ENCODE measurements at places on chromosomes 13 and 19.
A peak's percentile ranks its signal among the peaks of the same experiment; 100 is the strongest.

- no peak for DNase-seq
Observed at GRCh38 chr13:67119481-67119894, 110.6 kb downstream of the PCDH9 start.

- DNase-seq: no peak
Observed at GRCh38 chr13:53694814-53695532, 666.4 kb downstream of the OLFM4 start.

DNA sequence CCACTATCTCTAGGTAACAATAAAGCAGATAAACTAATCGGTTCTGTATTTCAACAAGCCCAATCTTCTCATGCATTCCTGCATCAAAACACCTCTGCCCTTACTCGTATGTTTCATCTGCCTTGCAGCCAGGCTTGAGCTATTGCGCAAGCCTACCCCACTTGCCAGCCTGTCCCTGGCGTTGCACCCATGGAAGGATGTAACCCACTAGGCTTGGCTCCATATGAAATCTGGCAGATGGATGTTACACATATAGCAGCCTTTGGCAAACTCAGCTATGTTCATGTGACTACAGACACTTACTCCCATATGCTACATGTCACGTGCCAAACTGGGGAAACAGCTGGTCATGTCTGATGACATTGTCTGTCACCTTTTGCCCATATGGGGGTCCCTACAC, 11.9 kb upstream of the ZNF549 start:
- DNase-seq: no peak

DNA sequence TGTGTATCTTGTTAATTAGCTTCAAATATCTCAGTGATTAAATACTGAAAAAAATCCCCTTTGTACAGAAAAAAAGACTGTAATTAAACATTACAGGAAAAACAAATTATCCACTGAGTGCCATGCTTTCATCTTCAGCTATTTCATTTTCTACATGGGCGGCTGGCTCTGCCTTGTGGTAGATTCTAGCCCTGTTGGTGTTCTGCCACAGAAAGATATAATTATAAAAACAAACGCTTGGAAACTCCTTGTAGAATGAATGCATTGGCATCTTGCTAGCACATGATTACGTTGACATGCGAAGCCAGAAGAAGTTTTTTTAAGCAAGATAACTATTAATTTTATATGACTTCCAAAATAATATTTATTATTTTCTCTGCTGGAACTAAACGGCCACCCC, 496.8 kb downstream of the MYO16 start:
- DNase-seq: no peak

DNA sequence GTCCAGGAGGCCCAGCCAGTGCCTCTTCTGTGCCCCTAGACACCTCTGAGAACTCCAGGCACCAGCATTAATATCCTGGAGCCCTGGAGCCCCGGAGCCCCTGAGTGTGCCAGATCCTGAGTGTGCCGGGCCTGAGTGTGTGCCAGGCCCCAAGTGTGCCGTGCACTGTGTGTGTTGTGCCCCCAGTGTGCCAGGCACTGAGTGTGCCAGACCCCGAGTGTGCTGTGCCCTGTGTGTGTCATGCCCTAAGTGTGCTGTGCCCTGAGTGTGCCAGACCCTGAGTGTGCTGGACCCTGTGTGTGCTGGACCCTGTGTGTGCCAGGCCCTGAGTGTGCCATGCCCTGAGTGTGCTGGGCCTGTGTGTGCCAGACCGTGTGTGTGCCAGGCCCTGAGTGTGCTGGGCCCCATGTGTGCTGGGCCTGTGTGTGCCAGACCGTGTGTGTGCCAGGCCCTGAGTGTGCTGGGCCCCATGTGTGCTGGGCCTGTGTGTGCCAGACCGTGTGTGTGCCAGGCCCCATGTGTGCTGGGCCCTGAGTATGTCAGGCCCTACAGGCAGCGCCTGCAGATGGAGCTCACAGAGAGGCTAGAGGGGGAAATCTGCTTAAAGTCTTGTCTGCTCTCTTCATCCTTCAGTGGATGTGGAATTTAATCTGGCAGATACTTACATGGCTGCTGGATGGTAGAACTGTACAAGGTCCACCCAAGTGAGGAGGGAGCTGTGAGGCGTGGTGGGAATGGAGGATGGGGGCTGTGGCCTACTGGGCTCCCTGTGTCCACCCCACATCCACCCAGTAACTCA, 53.9 kb downstream of the C13orf46 start:
- DNase-seq: no peak

DNA sequence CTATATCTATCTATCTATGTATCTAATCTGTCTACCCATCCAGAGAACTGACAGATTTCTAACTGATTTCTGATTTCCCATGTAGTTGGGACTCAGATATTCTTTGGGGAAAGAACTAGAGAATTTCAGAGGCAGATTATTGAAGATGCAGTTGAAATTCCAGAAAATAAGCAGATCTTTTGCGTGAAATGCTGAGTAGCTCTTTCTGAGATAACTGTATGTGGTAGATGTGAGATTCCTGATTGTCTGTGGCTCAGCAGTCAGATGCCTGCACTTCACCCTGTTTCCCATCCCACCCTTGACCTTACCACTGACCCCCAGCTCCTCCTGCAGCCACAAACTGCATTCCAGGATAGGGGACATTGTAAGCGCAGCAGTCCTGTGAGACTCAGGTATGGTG, 61.5 kb downstream of the DGKH start:
- DNase-seq: no peak

DNA sequence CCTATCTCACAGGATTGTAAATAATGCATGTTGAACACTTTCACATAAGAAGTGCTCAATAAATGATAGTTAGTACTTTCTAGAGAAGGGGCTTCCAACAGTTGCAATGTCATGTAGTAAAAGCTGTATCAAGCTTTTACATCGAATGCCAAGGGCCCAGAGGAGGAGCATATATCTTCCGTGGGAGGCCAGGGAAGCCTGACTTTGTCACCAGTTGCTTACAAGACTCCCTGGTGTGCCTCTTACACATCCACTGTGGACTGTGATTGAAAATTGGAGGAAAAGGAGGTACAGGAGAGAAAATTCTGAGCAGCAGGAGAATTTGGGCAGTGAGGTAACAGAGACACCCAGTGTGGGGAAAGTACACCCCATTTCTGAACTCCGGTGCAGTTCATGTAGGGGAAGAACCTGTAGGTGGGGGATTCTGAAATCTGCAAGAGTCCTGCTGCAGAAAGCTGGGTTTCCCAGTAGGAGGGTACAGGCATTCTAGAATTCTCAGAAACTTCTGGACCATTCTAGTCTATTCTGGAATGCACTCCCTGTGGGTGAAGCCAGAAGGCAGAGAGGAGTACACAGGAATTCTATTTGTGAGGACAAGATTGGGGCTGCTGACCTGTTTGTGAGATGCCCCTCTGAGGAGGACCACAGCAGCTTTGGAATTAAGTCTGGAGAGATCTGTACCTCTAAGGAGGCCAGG, 54.0 kb downstream of the ALOX5AP start:
- DNase-seq: no peak

GRCh38 chr19:10624585-10624984, 768 bp upstream of the SLC44A2 start:
- no peak for DNase-seq

GRCh38 chr13:67462098-67462497, 232.0 kb upstream of the PCDH9 start:
- DNase-seq: no peak

DNA sequence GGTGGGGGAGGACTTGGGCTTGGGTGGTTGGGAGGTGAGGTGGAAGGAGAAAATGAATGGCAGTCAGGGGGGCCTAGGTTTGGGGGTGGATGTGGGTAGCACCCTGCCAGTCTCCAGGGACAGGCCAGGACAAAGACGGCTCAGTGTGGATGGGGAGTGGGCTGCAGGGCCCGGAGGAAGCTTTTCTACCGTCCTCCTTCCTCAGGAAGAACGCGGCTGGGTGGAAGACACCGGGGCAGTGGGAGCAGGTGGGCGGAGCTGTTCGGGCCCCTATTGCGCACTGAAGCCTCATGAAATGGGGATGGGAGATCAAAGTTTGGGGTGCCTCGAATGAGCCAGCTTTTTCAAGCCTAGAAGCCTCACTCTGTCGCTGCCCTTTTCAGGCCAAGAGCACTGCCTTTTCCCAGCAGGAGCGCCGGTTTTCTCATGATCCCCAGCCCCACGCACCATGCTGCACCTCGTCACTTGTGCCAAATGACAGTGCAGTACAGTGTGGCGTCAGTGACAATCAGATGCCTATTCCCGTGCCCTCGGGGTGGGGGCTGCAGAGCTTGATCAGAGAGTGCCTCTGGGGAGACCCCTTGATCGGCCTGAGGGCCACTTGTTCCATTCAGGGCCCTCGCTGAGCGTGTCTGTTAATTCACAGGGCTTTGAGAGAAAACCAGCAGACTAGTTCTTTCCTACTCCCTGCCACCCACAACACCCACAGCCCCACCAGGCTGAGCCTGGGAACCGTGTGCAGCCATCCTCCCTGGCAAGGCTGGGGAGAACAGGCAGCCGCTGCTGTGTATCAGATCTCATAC, 1.5 kb downstream of the CALM3 start:
- no peak for DNase-seq

DNA sequence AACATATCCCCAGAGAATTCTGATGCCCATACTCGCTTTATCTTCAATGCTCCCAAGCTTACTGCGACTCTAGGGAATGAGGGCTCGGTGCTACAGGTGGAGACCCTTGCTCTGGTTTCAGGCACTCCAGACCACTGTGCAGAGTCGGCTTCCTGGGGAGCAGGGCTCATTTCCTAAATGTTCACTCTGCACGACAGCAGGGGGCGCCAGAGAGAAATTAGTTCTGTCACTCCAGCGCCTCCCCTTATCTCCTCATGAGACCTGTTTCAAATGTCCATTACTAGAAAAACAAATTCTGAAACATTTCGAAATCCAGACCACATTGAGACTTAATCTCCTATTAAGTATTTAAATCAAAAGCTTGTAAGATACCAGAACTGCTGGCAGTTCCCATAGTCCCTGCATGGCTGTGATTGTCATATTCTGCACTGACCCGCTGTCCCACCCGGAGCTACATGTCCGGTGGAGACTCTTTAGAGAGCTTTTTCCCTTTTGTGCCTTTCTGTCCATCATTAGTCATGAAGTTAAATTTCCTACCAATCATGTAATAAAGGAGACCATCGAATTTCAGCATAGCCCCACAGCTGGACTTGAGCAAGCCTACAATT, 22.4 kb downstream of the EPSTI1 start:
- peak; percentile 61 for DNase-seq

DNA sequence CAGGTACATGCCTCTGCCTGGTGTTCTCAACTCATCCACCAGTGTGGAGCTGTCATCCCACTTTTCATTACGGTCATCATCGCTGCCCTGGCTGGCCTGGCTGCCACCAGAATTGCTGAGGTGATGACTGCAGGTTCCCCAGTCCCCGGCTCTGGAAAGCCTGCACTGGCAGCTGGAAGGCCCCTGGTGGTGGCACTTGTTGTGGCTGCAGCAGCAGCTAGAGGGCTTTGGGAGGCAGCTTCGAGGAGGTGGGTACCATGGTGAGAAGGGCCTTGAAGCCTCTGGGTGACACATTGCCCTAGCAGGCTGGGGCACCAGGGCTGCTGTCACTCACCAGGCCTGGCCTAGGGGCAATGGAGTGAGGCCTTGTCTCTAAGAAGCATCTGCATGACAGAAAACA, 25.3 kb upstream of the ZNF14 start:
- DNase-seq: no peak

- DNase-seq: no peak
Observed at GRCh38 chr13:21025539-21025938, 35.8 kb downstream of the LATS2 start.

- DNase-seq: no peak
Observed at GRCh38 chr13:46896341-46897137, at the start of gene HTR2A. HTR2A (minus strand) TSS chr13:46897053; CDS start chr13:46895906, 1,147 bp downstream.

- no peak for DNase-seq
Observed at GRCh38 chr19:39430675-39431593, 4.8 kb downstream of the RPS16 start.

DNA sequence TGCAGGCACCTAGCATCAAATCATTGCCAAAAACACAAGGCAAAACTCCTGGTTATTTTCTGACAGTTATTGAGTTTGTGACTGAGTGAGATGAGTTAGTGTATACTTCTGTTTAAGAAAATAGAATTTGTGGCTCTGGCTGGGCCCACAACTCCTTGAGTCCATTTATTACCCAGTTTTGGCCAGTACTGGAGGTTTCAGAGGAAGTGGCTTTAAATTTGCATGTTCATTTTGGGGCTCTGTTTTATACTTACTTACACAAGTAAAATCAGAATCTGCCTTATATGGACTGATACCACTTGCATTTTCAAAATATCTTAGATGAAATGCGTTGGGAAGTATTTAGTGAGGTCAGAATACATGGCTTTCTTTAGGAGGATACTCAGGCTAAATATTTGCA, 29.0 kb downstream of the TNFSF11 start:
- no peak for DNase-seq

- no peak for DNase-seq
Observed at GRCh38 chr19:46387713-46388130, 25.6 kb downstream of the CCDC8 start.

- no peak for DNase-seq
Observed at GRCh38 chr13:107617527-107617926, 597.8 kb downstream of the LIG4 start.

- no peak for DNase-seq
Observed at GRCh38 chr13:34035676-34036325, 217.9 kb downstream of the RFC3 start.

DNA sequence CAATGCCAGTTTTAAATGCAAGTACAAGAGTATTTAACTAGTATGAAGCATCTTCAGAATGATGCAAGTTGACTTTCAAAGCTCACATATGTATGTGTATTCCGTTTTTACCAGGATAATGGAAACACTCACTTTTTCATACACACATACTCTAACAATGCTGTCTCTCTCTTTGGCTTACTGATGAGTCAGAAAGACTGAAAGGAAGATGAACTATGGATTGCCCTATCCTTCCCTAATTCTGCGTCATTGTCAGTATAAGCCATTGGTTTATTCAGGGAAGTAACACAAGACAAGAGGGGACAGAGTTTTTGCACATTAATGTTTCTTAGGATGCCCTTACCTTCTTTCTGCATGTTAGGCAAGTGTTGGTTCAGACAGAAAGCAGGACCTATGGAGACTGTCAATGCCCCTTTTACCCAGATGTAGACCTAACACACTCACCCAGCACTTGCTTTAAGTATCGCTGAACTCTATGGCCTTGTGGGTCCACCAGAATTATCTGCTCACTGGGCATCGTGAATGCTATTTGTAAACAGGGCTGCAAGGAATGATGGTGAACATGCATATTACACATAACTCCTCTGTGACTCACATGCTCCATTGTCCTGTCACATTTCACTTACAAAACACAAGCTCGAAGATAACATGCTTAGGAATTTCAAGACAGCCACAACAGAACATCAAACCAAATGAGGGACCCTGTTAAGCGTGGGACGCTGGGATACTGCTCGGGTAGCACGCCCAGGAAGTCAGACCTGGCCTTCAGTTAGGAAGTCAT, 10.0 kb upstream of the OXGR1 start:
- no peak for DNase-seq

GRCh38 chr13:69956349-69956748, 151.3 kb upstream of the ATXN8OS start:
- no peak for DNase-seq

GRCh38 chr19:29325241-29325975, 112.5 kb upstream of the UQCRFS1 start:
- no peak for DNase-seq
